HEK293T (cell line): ENCODE measurements at places on chromosomes 12 and 14.

- no peak for DNase-seq
These were observed 2.0 kb upstream of the SETD1B start for GRCh38 chr12:121801595-121802484.

DNA sequence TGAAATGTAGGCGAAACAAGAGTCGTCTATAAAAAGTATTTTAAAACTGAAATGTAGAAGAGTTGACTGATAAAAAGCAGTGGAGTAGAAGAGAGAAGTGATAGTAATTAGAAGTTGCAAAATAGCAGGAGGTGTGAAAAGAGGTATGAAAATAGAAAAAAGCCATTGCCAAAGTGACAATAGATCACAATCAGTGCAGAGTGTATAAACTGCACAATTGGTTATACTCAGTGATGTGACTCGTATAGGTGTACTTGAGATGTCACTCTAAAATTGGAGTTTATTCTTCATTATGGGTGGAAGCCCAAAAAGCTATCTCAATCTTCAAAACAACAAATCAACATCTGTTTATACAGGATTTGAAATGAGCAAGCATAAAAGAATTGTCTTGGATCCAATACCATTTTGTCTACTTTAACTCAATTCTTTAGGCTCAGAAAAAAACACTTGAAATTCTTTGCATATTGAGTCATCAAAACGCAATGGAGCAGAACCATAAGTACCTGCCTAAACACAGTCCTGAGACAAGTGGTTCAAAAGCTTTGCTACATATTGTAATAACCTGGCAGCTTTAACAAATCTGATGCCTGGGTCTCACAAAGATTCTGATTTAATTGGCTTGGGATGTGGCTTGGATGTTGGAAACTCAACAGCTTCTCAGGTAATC, 8.8 kb downstream of the IKBIP start:
- no peak for DNase-seq

- DNase-seq = peak; percentile 13
These were observed 138.8 kb upstream of the WSCD2 start for GRCh38 chr12:107990325-107990724.

- peak; percentile 30 for DNase-seq
These were observed 62.6 kb downstream of the DCAF5 start for GRCh38 chr14:69090187-69090789.

- no peak for DNase-seq
These were observed 49.2 kb upstream of the BCAT1 start for GRCh38 chr12:24997970-24998582.

GRCh38 chr14:103463851-103464250, 58.8 kb downstream of the CKB start:
- no peak for DNase-seq

DNA sequence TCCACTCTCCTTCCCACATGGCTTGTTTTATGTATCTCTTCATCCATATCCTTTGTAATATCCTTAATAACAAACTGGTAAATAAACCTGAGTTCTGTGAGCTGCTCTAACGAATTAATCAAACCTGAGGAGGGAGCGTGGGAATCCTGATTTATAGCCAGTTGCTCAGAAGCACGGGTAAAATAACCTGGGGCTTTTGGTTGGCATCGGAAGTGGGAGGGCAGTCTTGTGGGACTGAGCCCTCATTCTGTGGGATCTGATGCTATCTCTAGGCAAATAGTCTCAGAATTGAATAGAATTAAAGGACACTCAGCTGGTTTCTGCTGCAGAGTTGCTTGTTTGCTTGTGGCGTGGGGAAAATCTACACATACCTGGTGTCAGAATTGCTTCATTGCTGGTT, 17.5 kb upstream of the LDHB start:
- no peak for DNase-seq

GRCh38 chr12:106154751-106155273, 16.1 kb upstream of the NUAK1 start:
- DNase-seq = no peak
